ENCODE measurements at places on chromosomes 7 and 10. TPM values are rescaled to one million over a fixed set of nuclear protein-coding genes. Genes with fewer than 3 reads are reported as not detected.

- H3K27ac ChIP-seq: peak overlapping the region; percentile 35
- H3K4me3 ChIP-seq: no peak overlapping the region
- no peak for DNase-seq
- H3K4me1 ChIP-seq: no peaks in the 10 kb centered on the region
- H3K27me3 ChIP-seq: peaks cover 40% of the 10 kb centered on the region
Observed at GRCh38 chr10:132813560-132814468, 27.9 kb upstream of the NKX6-2 start.

Gene SEPTIN14
- total RNA-seq: not detected

Gene CDNF
- 1.1 TPM for total RNA-seq

GRCh38 chr7:96400518-96400917 lies 78.6 kb upstream of the SLC25A13 start:
- H3K27ac ChIP-seq: no peak overlapping the region
- no peaks in the 10 kb centered on the region for H3K36me3 ChIP-seq
- no peak for DNase-seq
- no peaks in the 10 kb centered on the region for H3K4me1 ChIP-seq
- no peaks in the 10 kb centered on the region for H3K27me3 ChIP-seq

GRCh38 chr7:130367836-130368746 lies 12.2 kb upstream of the CPA1 start:
- no peaks in the 10 kb centered on the region for H3K36me3 ChIP-seq
- H3K4me3 ChIP-seq: no peak overlapping the region
- H3K27me3 ChIP-seq: no peaks in the 10 kb centered on the region

- peak overlapping the region; percentile 41 for H3K4me3 ChIP-seq
- H3K4me1 ChIP-seq: peaks cover 20% of the 10 kb centered on the region
- H3K36me3 ChIP-seq: no peaks in the 10 kb centered on the region
- no peaks in the 10 kb centered on the region for H3K27me3 ChIP-seq
- H3K27ac ChIP-seq: no peak overlapping the region
Observed at GRCh38 chr7:149870274-149870673, 3.5 kb upstream of the ATP6V0E2 start.
